CD4-positive, alpha-beta memory T cell (primary cell): ENCODE measurements at places on chromosomes 16 and 17.

- no peak for DNase-seq
- H3K4me3 ChIP-seq, result no peak overlapping the region
- no peak overlapping the region for H3K27ac ChIP-seq
- no peaks in the 10 kb centered on the region for H3K4me1 ChIP-seq
- H3K36me3 ChIP-seq, result peaks cover 55% of the 10 kb centered on the region
- no peaks in the 10 kb centered on the region for H3K27me3 ChIP-seq
Observed at GRCh38 chr17:58492238-58493121, 4.3 kb upstream of the HSF5 start.

GRCh38 chr17:77837917-77838316, 120.6 kb upstream of the TNRC6C start:
- no peak overlapping the region for H3K27ac ChIP-seq
- H3K4me3 ChIP-seq, result no peak overlapping the region
- H3K27me3 ChIP-seq, result no peaks in the 10 kb centered on the region

DNA sequence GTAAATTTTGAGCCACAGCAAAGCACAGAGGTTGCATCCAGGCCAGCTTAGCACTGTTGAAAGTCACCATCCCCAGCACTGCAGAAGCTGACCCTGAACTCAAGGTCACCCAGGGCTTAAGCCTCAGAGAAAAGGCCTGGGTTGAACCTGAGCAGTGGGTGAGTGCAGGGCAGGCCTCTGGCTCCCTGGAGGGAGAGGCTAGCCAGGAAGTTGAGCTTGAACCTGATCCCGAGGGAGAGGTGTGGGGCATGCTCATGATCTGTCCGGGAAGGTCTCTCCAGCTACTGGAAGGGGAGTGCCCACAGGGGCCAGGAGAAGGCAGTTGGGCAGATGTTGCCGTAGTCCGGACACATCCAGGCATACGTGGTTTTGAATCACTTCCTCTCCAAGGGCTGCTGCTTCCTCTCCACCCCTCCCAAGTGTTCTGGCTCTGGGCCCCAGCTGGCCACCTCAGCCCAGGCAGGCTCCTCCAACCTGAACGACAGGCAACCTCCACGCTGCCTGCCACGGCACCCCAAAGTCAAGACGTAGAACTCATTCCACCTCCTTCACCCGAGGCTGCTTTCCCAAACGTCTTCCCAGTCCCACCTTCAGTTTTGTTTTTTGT, 18.4 kb downstream of the CARHSP1 start:
- DNase-seq, result no peak
- peaks cover 26% of the 10 kb centered on the region for H3K36me3 ChIP-seq
- no peaks in the 10 kb centered on the region for H3K27me3 ChIP-seq
- H3K4me1 ChIP-seq, result peaks cover 11% of the 10 kb centered on the region

DNA sequence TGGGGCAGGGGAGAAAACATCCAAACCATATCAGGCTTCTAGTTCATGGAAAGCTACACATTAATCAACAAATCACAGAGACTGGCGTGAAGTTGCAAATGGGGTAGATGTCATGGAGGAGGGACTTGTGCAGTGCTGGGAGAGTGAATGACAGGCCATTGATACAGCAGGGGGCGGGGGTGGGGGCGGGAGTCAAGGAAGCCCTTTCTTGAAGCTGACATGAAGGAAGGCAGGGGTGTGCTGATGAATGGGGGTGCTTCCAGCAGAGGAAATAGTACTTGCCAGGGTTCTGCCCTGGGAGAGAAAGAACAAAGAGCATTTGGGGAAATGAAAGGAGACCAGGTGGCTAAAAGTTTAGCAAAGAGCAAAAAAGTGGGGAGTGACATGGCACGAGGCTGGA, 269.9 kb downstream of the SHISA9 start:
- no peak overlapping the region for H3K27ac ChIP-seq
- no peak for DNase-seq
- H3K4me1 ChIP-seq, result no peaks in the 10 kb centered on the region
- H3K27me3 ChIP-seq, result no peaks in the 10 kb centered on the region
- no peaks in the 10 kb centered on the region for H3K36me3 ChIP-seq

DNA sequence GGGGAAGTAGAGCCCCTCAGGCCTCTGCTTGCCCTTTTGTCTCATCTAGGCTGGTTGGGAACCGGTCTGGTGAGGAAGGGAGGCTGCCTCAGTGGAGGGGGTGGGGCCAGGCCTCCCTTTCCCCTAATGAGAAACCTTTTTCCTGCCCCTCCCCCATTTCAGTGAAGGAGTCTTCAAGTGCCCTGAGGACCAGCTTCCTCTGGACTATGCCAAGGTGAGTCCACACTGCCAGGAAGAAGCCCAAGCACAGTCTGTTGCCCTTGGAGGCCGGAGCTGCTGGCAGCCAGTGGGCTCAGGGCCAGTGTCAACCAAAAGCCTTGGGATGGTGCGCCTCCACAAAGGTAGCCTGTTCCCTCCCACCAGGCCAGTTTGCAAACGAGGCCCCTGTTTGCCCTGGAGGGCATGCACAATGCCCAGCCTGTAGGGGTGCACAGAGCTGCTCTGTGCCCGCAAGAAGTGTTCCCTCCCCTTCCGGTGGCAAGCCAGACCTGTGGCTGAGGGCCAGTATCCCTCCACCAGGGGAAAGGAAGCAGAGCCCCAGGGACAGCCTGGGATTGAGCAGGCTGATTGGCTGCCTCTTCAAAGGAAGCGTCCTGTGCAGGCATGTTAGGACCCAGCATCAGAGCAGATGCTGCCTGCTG, 3.4 kb downstream of the TRAF4 start:
- no peak overlapping the region for H3K27ac ChIP-seq
- no peak overlapping the region for H3K4me3 ChIP-seq
- H3K4me1 ChIP-seq, result peaks cover 28% of the 10 kb centered on the region
- H3K27me3 ChIP-seq, result no peaks in the 10 kb centered on the region
- DNase-seq, result no peak

- no peaks in the 10 kb centered on the region for H3K27me3 ChIP-seq
- H3K4me1 ChIP-seq, result peaks cover 46% of the 10 kb centered on the region
- peaks cover 3% of the 10 kb centered on the region for H3K36me3 ChIP-seq
- peak overlapping the region; percentile 86 for H3K4me3 ChIP-seq
Observed at GRCh38 chr17:7842380-7843256, 8.6 kb downstream of the KDM6B start.

- peaks cover 4% of the 10 kb centered on the region for H3K27me3 ChIP-seq
- no peak overlapping the region for H3K27ac ChIP-seq
- no peaks in the 10 kb centered on the region for H3K4me1 ChIP-seq
- no peak overlapping the region for H3K4me3 ChIP-seq
- DNase-seq, result no peak
- no peaks in the 10 kb centered on the region for H3K36me3 ChIP-seq
Observed at GRCh38 chr17:5118219-5118618, 2.4 kb downstream of the USP6 start.

- H3K36me3 ChIP-seq, result no peaks in the 10 kb centered on the region
- H3K27me3 ChIP-seq, result no peaks in the 10 kb centered on the region
- no peak overlapping the region for H3K4me3 ChIP-seq
- no peaks in the 10 kb centered on the region for H3K4me1 ChIP-seq
Observed at GRCh38 chr17:53058031-53058430, 764.7 kb upstream of the KIF2B start.

DNA sequence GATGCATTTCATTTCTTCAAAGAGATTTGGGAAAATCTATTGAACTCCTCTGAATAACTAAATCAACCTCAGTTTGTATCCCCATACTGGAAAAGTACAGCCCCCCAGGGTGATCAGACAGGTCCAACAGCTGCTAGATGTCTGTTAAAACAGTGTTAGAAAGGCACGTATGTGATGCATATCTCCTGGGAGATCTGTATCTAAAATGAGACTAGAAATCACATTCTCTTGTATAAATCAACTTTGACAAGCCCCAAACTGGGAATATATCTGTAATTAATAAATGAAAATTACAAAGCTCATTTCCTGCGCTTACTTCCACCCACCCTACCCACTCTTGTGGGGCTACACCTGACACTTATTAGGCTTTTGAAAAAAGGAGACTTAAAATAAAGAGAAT, 3.8 kb upstream of the KIF2B start:
- no peak overlapping the region for H3K4me3 ChIP-seq
- no peaks in the 10 kb centered on the region for H3K27me3 ChIP-seq
- no peak for DNase-seq
- H3K4me1 ChIP-seq, result no peaks in the 10 kb centered on the region
- H3K27ac ChIP-seq, result no peak overlapping the region

- no peaks in the 10 kb centered on the region for H3K27me3 ChIP-seq
- DNase-seq, result no peak
- H3K4me1 ChIP-seq, result no peaks in the 10 kb centered on the region
- no peak overlapping the region for H3K4me3 ChIP-seq
- no peak overlapping the region for H3K27ac ChIP-seq
Observed at GRCh38 chr17:13474073-13474800, 127.5 kb downstream of the HS3ST3A1 start.
